Pulmonary artery endothelial cell (primary cell): ENCODE measurements at places on chromosomes 2 and 18.
A peak's percentile ranks its signal among the peaks of the same experiment; 100 is the strongest.

- DNase-seq, result no peak
Observed at GRCh38 chr2:203590496-203590895, 55.4 kb upstream of the RAPH1 start.

DNA sequence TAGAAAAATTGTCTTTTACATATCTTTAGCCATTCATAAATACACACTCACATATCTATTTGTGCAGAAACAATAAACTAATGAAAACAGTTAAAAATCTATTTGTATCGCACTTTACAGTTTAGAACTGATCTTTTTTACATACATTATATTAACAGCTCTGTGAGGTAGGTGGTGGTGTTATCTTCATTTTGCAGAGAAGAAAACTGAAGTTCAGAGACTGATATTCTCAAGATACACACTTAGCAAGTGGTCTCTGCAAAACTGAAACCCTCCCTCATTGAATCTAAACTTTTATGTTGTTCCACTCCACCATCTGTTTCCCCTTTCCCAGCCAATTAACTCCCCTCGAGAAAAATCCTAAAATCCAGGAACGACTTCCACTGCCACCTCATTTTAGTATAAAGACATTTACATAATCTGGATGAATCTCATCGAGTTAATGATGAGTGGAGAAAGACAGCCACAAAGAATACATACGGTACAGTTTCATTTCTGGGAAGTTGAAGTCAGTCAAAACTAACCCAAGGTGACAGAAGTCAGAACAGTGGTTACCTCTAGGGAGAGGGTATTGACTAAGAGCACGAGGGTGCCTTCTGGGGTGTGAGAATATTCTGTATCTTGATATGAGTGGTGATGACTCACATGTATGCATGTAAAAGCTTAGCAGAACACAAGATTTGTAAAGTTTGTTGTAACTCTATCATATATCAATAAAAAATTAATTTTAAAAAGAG, 524.2 kb upstream of the TCF4 start:
- DNase-seq, result no peak

DNA sequence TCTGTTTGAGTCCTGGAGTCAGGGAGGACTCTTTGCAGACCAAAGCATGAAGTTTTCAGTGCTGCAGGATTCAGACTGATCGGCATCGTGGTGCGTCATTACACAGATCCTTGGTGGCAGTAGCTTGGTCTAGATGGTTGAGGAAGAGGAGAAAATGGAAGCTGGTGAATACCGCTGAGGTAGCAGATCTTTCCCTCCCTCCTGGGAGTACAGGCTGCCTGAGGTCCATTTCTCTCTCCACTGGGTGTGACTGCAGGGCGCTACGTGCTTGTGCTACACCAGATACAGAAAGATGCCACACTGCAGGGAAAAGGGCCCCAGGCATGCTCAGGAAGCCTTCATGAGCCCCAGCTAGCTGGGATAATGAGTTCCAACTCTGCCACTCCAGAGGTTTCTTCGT, 3.3 kb upstream of the CNDP1 start:
- DNase-seq, result no peak

DNA sequence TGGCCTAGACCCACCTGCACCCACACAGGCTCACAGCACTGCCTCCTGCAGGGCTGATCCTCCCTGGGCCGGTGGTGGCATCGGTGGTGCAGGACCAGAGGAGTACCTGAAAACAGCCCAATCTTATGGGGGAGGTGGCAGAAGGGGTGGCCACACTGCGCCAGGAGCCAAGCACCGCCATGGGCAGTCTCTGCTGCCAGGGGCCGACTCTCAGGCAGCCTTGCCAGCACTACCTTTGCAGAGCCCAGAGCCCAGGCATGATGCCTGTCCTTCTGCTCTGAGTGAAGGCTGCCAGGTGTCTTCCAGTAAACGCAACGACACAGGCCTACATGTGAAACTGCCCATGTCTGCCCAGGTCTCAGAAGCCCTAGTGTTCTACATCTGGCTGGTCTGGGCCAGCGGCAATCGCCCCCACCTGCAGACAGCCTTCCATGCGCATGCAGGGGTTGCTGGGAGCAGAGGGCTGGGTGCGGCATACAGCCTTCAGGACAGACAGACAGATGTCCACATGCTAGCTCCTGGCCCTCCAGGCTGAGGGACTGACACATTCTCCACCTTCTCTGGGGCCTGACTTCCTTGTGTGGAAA, 6.8 kb downstream of the HS6ST1 start:
- no peak for DNase-seq

- DNase-seq, result no peak
Observed at GRCh38 chr2:148515976-148516375, 128.6 kb upstream of the EPC2 start.

- DNase-seq, result no peak
Observed at GRCh38 chr2:177665948-177666347, 273.4 kb downstream of the AGPS start.

GRCh38 chr2:65393046-65393445, 39.4 kb downstream of the SPRED2 start:
- DNase-seq, result no peak

DNA sequence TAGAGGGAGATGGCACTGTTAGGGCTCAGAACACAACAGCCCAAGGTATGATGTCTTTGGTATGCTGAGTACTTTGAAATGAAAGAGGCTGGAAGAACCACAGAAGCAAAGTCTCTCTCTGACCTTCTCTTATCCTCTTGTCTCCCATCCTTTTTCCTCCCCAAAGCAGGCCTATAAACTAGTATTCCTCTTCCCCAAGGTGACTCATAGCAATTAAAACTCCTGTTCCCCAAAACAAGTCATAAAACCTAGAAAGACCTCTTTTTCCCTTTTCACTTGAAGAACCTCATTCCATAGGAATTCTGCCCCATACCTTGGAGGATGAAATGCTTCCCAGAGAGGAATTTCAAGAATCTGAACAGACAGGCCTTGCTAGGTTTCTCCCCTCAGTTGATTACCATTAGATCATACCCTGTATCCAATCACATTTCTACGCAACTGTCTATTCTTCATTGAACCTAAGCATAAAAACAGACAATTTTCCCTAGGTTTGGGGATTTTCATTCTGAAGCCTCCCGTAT, 25.7 kb downstream of the MDH1 start:
- no peak for DNase-seq

GRCh38 chr2:48874282-48874681, 118.8 kb upstream of the LHCGR start:
- DNase-seq, result no peak

DNA sequence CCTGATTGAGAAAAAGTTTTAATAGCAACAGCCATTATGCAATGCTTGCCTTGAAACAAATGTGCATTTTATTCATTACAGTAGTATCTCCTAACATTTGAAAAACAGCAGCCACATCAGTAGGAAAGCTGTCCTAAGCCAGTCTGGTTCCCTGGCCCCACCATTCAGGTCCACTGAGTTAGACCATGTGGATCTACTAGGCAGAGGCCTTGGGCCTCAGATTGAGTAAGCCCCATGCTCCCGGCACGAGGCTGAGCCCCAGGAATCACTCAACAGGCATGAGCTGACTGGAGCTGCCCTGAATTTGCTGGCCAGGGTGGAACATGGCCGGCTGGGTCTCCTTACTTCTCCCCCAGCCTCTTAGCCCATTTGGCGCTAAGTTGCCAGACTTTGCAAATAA, 103.4 kb downstream of the ZFP36L2 start:
- no peak for DNase-seq

DNA sequence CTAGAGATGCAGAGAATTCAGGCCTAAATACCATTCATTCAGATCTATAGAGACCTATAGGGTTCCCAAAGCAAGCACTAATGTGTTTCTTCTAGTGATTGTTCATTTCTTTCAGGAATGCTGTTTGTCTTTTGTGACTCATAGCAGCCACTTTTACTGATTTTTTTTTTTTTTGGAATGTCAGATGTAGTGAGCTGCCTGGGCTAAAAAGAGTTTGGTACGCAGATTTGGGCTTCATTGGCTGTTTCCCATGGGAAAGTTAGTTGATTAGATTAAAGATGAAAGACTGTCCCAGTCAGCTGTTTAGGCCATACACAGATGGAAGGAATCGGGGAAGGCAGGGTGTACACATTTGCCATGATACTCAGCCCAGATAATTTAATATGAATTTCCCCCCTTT, 87.6 kb downstream of the CDC42EP3 start:
- DNase-seq, result no peak

- DNase-seq, result no peak
Observed at GRCh38 chr2:182642328-182642727, 73.7 kb upstream of the DNAJC10 start.

- DNase-seq, result no peak
Observed at GRCh38 chr2:132991471-132992045, 321.6 kb upstream of the LYPD1 start.

DNA sequence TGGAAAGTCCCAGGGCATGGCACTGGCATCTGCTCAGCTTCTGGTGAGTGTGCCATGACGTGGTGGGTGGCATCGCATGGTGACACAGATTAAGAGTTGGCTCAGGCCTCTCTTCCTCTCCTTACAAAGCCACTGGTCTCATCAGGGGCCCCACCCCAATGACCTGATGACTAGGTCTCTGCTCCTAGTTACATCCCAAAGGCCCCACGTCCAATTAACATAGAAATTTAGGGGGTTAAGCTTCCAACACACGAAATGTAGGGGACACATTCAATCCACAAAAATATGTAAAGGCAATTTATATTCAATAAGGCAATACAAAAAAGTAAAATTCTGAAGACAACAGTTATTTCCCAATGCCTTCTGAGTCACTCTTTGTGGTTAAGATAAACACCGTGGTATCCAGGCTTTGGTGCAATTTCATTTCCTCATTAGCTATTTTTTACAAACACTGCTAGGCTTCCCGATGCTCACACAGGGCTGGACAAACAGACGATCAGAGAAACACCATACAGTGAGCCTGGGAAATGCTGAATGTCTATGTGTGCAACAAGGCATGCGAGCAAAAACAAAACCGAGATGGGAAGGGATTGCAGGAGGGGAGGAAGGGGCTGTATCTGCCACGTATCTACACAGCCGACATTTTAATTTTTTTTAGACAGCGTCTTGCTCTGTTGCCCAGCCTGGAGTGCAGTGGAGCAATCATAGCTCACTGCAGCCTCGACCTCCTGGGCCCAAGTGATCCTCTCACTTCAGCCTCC, 67.2 kb downstream of the MBP start:
- DNase-seq, result peak; percentile 57

DNA sequence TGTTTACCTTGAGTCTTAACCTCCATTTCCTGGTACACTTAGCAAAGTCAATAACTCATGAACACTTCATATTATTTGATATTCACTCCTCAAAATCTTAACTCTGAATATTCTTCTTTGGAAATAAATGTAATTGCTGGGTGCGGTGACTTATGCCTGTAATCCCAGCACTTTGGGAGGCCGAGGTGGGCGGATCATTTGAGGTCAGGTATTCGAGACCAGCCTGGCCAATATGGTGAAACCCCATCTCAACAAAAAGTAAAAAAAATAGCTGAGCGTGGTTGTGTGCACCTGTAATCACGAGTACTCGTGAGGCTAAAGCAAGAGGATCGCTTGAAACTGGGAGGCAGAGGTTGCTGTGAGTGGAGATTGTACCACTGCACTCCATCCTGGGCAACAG, 201.3 kb upstream of the DSEL start:
- no peak for DNase-seq

GRCh38 chr2:86035883-86036668, 69.6 kb downstream of the POLR1A start:
- peak; percentile 74 for DNase-seq

DNA sequence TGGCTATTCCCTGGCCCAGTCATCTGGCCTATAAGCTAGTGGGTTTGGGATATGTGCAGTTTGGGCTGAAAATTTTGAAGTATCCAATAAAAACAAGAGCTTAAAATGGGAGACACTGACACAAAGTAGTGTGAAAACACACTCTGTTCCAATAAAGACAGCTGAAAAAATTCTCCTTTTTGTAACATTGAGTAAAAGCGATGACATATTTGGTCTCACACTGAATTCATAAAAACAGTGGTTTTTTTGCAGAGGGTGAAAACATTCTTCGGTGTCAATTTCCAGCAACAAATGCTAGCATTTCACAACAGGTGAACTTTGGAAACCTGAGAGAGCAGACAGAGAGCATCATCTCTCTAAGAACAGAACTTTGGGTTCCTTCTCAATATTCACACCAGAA, 142.2 kb downstream of the OSR1 start:
- DNase-seq, result no peak

DNA sequence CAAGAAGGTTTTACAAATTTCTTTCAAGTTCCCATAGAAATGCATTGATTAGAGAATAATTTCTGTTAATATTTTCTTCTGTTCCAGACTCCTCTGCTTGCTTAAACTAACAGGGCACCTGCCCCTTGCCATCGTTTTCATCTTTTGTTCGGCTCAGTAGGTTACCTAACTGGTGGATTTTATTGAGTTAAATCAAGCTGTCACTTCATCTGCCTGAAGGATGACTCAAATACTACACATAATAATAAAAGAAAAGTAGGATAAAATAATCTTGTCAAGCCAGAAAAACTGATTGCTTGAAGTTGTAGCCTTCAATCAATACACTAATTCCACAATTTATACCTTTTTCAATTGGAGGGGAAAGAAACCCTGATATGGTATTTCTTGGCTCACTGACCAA, 234.0 kb downstream of the NR4A2 start:
- no peak for DNase-seq

DNA sequence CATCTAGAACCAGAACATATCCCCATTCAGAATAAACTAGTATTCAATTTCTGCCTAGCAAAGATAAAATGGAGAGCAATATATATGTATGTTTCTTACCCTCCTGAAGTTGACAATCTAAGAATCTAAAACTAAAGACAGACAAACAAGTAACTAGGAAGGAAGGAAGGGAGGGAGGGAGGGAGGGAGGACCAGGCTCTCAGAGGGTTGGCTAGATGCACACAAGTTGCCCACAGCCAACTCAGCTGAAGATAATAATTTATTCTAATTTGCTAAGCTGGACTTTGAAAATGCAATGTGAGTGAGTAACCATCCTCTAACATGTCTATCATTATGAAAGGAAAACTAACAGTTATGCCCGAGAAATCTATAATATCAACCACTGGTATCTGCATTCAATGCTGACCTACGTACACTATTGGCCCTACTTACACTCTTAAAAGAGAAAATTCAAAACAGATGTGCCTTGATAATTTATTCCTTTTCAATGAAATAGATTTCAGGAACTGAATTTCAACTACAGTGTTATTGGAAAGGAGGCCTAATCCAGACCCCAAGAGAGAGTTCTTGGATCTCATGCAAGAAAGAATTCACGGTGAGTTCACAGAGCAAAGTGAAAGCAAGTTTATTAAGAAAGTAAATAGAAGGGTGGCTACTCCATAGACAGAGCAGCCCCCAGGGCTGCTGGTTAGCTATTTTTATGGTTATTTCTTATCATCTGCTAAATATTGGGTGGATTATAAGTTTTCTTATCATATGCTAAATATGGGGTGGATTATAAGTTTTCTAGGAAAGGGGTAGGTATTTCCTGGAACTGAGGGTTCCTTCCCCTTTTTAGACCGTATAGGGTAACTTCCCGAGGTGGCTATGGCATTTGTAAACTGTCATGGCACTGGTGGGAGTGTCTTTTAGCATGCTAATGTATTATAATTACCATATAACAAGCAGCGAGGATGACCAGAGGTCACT, 288.5 kb upstream of the SLC39A10 start:
- no peak for DNase-seq

GRCh38 chr2:27029051-27029450, 3.7 kb upstream of the TMEM214 start:
- no peak for DNase-seq

- no peak for DNase-seq
Observed at GRCh38 chr2:235533616-235534385, 40.0 kb downstream of the AGAP1 start.
